ENCODE measurements at places on chromosomes 3 and 15. TPM values are rescaled to one million over a fixed set of nuclear protein-coding genes. Genes with fewer than 3 reads are reported as not detected.
A peak's percentile ranks its signal among the peaks of the same experiment; 100 is the strongest.

DNA sequence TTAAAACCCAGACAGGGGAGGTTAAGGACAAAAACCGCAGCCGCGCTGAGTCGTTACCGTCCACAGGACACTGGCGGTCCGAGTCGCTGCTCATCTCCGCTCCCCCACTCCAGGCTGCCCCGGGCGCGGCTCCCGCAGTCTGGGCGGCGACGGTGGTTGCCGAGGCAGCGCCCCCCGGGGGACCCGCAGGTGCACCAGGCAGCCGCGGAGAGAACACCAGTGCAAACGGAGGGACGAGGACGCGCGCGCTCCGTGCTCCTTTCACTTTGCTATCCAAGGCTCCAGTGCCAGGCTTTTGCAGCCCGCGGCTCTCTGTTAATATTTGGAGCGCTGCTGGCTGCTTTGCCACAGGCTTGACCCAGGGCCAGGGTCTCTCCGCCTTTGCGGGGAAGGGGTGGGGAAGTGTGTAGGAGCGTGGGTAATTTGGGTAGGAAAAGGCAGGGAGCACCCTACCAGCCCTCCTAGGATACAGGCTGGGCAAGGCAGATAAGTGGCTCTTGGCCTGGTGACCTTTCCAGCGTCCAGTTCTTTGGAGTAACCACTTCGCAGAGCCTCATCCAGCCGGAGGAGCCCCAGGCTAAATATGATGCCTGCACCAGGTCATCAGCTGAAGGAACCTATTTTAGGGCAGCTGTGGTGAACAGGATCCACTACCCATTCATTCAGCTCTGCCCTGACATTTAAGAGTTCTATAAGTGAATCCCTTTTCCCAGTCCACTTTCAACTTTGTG, at the start of gene GADL1:
TSS of gene GADL1 (minus strand) at position 141 of the 731 bp plus-strand sequence. CDS start at position 94, 47 bp downstream.
- H3K36me3 ChIP-seq = no peaks in the 10 kb centered on the region
- no peaks in the 10 kb centered on the region for H3K27me3 ChIP-seq
- H3K4me1 ChIP-seq = no peaks in the 10 kb centered on the region
- peak; percentile 69 for DNase-seq
- H3K27ac ChIP-seq = no peak within 1 kb of the TSS

- DNase-seq = peak; percentile 95
- H3K27ac ChIP-seq = peak within 1 kb of the TSS; percentile 73
- no peaks in the 10 kb centered on the region for H3K27me3 ChIP-seq
- peak within 1 kb of the TSS; percentile 78 for H3K4me3 ChIP-seq
Observed at GRCh38 chr3:124887177-124887931, at the start of gene ITGB5. ITGB5 (minus strand) TSS chr3:124887365; CDS start chr3:124887000, 365 bp downstream.

DNA sequence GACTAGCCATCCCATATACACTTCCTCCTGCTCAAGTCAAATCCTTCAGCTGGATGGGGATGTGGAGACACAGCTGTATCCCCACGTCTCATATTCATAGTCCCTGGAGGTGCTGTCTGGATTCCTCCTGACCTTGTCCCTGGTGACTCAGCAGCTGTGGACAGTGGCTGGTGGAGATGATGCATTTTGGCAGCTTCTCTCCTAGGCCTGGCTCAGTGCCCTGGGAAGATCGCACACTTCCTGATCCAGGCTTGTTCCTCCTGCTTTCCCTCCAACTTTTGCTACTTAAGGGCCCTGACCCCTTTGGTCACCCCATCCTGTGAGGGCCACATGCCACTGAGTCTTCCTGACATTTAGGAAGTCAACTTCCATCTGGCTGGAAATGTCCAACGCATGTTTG, 44.4 kb downstream of the ADAMTSL3 start:
- no peaks in the 10 kb centered on the region for H3K36me3 ChIP-seq
- H3K4me1 ChIP-seq = peaks cover 6% of the 10 kb centered on the region
- no peaks in the 10 kb centered on the region for H3K27me3 ChIP-seq
- peak; percentile 76 for DNase-seq

DNA sequence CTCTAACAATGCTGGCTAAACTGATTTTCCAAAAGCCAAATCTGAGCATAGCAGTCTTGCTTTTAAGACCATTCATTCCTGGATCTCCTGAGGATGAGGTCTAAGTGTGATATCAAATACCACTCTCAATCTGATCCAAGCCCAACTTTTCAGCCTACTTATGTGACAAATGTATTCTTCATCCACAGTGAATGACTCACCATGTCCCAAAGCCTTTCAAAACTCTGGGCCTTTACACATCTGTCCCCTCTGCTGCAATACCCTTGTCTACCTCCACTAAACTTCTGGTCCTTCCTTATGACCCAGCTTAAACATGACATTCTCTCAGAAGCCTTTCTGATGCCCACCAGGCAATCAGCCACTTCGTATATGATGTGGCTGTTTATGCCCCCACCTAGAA, 4.6 kb downstream of the ANAPC13 start:
- no peak for DNase-seq
- no peaks in the 10 kb centered on the region for H3K4me1 ChIP-seq
- peaks cover 2% of the 10 kb centered on the region for H3K36me3 ChIP-seq
- no peak overlapping the region for H3K4me3 ChIP-seq

- no peak overlapping the region for H3K27ac ChIP-seq
- no peaks in the 10 kb centered on the region for H3K4me1 ChIP-seq
- H3K4me3 ChIP-seq = no peak overlapping the region
- no peak for DNase-seq
- H3K27me3 ChIP-seq = no peaks in the 10 kb centered on the region
Observed at GRCh38 chr15:69119001-69119400, 41.4 kb upstream of the GLCE start.

DNA sequence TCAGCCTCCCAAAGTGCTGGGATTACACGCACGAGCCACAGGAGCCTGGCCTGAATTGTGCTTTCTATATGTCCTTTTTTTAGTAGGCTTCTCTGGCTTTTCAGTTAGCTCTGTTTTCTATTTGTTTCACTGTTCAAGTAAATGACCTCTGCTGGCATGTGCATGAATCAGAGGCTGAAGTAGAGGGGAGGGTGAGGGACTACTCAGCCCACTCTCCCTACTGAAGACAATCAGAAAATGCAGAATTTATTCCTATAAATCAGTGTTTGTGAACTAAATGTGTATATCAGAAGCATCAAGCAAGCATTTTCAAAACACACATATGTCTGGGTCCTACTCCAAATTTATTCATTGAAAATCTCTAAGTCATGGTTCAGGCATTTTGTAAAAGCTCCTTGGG, 45.0 kb downstream of the ZMAT3 start:
- no peak overlapping the region for H3K27ac ChIP-seq
- no peak for DNase-seq
- H3K4me3 ChIP-seq = no peak overlapping the region

- no peaks in the 10 kb centered on the region for H3K36me3 ChIP-seq
- H3K4me1 ChIP-seq = no peaks in the 10 kb centered on the region
- DNase-seq = no peak
- H3K27ac ChIP-seq = no peak overlapping the region
- no peaks in the 10 kb centered on the region for H3K27me3 ChIP-seq
Observed at GRCh38 chr3:38214560-38214959, 49.2 kb downstream of the OXSR1 start.

GRCh38 chr3:150738688-150739087, 24.3 kb downstream of the SIAH2 start:
- peaks cover 2% of the 10 kb centered on the region for H3K36me3 ChIP-seq
- H3K27ac ChIP-seq = no peak overlapping the region
- H3K27me3 ChIP-seq = no peaks in the 10 kb centered on the region
- no peak overlapping the region for H3K4me3 ChIP-seq

GRCh38 chr15:23628612-23629233, 18.9 kb downstream of the MAGEL2 start:
- no peak overlapping the region for H3K27ac ChIP-seq
- DNase-seq = no peak
- no peaks in the 10 kb centered on the region for H3K27me3 ChIP-seq
- H3K4me3 ChIP-seq = no peak overlapping the region
- H3K4me1 ChIP-seq = no peaks in the 10 kb centered on the region

DNA sequence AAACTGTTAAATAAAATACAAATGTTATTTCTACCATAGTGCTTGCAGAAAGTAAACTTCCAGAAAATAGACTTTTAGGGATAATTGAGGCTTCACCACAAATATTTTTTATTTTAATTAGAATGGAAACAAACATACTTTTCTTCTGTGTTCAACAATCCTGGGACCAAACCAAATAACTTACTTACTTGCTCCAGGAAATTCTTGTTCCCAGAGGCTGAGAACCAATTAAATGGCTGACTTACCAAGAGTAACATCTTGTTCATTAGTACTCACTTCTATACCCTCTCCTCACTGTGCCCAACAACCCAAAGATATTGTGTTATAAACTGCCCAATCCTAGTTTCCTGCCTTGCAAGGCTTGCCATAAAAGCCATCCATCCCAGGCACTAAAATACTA, 172.2 kb upstream of the PFN2 start:
- H3K36me3 ChIP-seq = no peaks in the 10 kb centered on the region
- no peak for DNase-seq

DNA sequence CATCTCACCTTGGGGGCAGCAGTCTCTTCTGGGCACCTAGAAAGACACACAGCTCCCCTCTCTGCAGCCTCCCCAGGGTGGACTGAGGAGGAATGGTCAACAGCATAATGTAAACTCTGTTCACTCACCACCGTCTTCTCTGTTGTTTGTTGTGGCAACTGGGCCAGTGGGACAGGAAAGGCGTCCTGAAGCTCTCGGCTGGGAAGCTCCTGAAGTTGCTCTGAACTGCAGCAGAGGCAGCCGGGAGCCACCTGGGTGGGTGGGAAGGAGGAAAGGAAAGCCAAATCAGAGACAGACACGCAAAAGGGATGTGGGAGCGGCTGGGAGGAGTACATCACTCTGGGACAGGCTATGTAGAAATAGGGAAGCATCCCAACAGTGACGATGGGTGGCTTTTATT, 52.7 kb downstream of the MYLK start:
- peaks cover 3% of the 10 kb centered on the region for H3K36me3 ChIP-seq
- no peak overlapping the region for H3K27ac ChIP-seq
- no peaks in the 10 kb centered on the region for H3K27me3 ChIP-seq

- H3K4me3 ChIP-seq = no peak overlapping the region
- no peaks in the 10 kb centered on the region for H3K27me3 ChIP-seq
- H3K4me1 ChIP-seq = peaks cover 1% of the 10 kb centered on the region
- DNase-seq = peak; percentile 82
- peaks cover 10% of the 10 kb centered on the region for H3K36me3 ChIP-seq
Observed at GRCh38 chr15:43769584-43770228, 7.1 kb downstream of the ELL3 start.

GRCh38 chr3:11203961-11204360, 49.7 kb downstream of the HRH1 start:
- H3K27ac ChIP-seq = no peak overlapping the region
- H3K27me3 ChIP-seq = no peaks in the 10 kb centered on the region
- no peak for DNase-seq
- peaks cover 10% of the 10 kb centered on the region for H3K4me1 ChIP-seq

GRCh38 chr3:78845605-78846004, 922.2 kb downstream of the ROBO1 start:
- no peak for DNase-seq
- no peak overlapping the region for H3K4me3 ChIP-seq
- H3K4me1 ChIP-seq = no peaks in the 10 kb centered on the region
- no peaks in the 10 kb centered on the region for H3K27me3 ChIP-seq
- H3K36me3 ChIP-seq = no peaks in the 10 kb centered on the region

DNA sequence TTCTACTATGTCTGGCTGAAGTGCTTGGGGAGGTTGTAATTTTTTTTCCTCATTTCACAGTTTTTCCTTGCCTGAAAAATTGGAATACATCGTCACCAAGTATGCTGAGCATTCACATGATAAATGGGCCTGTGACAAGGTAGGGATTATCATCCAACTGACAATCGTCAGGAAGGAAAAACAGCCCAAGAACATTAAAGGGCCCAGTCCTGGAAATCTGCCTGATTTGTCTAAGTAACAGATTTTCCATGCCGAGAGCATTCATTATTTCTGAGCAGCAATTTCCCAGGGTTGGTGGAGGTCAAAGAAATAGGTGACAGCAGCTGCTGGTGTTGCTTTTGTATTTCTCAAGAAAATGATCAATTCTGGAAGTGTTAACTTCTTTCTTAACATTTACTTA, 226.0 kb upstream of the CHRM5 start:
- H3K4me1 ChIP-seq = no peaks in the 10 kb centered on the region
- peaks cover 2% of the 10 kb centered on the region for H3K36me3 ChIP-seq
- H3K27me3 ChIP-seq = no peaks in the 10 kb centered on the region
- H3K4me3 ChIP-seq = no peak overlapping the region

DNA sequence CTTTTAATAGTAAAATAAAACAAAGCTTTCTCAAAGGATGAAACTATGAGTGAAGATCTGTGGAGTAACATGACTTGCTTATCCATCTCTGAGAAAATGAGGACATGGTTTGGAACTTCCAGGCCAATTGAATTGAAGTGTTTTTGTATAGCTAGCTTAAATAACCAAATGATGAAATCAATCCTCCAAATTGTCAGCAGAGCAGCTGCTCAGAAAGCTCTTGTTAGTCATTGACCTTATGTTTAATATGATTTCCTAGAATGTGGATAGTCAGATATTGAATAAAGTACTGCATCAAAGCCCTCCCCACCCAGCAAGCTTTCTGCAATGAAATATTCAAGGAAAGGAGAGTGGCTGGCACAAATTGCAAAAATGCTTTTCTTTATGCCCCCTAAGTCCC, 437.2 kb downstream of the MFSD1 start:
- H3K27ac ChIP-seq = no peak overlapping the region
- H3K36me3 ChIP-seq = no peaks in the 10 kb centered on the region
- DNase-seq = no peak
- no peaks in the 10 kb centered on the region for H3K4me1 ChIP-seq
- H3K27me3 ChIP-seq = no peaks in the 10 kb centered on the region

- no peaks in the 10 kb centered on the region for H3K4me1 ChIP-seq
- H3K36me3 ChIP-seq = no peaks in the 10 kb centered on the region
- no peak overlapping the region for H3K27ac ChIP-seq
- H3K27me3 ChIP-seq = no peaks in the 10 kb centered on the region
- H3K4me3 ChIP-seq = no peak overlapping the region
- DNase-seq = no peak
Observed at GRCh38 chr3:106440672-106441071, 571.9 kb upstream of the CBLB start.

GRCh38 chr3:120560304-120561250, 35.6 kb upstream of the NDUFB4 start:
- no peaks in the 10 kb centered on the region for H3K27me3 ChIP-seq
- DNase-seq = no peak
- H3K4me3 ChIP-seq = no peak overlapping the region
- no peaks in the 10 kb centered on the region for H3K4me1 ChIP-seq

- no peak for DNase-seq
- H3K27ac ChIP-seq = no peak overlapping the region
- no peak overlapping the region for H3K4me3 ChIP-seq
- no peaks in the 10 kb centered on the region for H3K4me1 ChIP-seq
Observed at GRCh38 chr3:49058011-49058410, 28.8 kb upstream of the IMPDH2 start.

- no peak for DNase-seq
- H3K36me3 ChIP-seq = no peaks in the 10 kb centered on the region
- H3K27ac ChIP-seq = no peak overlapping the region
- no peak overlapping the region for H3K4me3 ChIP-seq
- peaks cover 3% of the 10 kb centered on the region for H3K4me1 ChIP-seq
- H3K27me3 ChIP-seq = no peaks in the 10 kb centered on the region
Observed at GRCh38 chr3:65653731-65654130, 385.0 kb downstream of the MAGI1 start.

SLC28A2 gene
- not detected for total RNA-seq

GALNT15 gene
- total RNA-seq = 44.7 TPM

TMEM39A gene
- 39.6 TPM for total RNA-seq

CADPS gene
- total RNA-seq = 0.99 TPM

REC114 gene
- not detected for total RNA-seq

PLA2G4E gene
- not detected for total RNA-seq

PIF1 gene
- total RNA-seq = 2.8 TPM

FURIN gene
- total RNA-seq = 62.3 TPM

CD86 gene
- 19.7 TPM for total RNA-seq

Data from aorta (tissue), 5 donors.